ENCODE measurements at places on chromosomes 5 and 9.

DNA sequence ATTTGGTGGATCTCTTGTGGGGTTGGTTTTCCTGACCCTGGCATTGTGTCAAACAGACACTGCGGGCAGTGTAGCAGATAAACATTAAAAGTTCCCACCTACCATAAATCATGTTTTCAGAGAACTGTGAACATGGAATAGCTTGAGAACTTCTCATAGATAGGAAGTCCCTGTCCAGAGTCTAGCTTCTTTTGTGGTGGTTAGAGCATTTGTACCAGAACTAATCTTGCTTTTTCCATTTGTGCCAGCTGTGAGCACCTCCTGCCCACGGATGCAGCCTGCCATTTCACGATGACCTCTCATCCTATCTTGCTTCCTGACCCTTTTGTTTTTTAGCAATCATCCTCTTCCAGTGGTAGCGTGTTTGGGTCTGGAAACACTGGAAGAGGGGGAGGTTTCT lies 61.4 kb downstream of the FAM78A start:
- DNase-seq, result no peak

DNA sequence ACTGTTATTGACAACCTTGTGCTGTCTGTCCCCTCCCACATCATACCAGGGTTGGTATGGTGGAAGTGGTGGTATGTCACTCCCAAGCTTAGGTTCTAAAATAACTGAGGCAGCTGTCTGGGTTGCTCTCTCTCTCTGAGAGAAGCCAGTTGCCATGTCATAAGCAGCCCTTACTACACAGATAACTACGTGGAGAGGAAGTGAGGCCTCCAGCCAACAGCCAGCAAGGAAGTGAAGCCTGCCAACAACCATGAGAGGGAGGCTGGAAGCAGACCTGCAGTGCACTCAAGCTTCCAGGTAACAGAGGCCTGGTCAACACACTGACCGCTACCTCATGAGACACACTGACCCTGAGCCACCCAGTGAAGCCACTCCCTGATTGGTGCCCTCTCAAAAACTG lies 18.6 kb downstream of the CTNNAL1 start:
- DNase-seq, result no peak

DNA sequence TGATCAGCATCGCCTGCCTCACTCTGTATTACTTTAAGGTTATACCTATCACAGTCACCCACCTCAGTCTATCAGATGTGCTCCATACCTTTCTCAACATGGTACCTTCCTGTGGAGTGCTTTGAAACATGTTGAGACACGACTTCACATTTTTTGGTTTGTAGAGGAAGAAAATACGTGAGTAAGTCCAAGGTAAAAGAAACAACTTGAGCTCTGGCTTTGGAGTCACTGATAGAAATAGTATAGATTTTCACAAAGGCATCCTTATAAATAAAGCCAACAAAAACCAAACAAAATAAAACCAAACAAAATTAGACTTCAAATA lies 77.5 kb upstream of the HMHB1 start:
- no peak for DNase-seq

DNA sequence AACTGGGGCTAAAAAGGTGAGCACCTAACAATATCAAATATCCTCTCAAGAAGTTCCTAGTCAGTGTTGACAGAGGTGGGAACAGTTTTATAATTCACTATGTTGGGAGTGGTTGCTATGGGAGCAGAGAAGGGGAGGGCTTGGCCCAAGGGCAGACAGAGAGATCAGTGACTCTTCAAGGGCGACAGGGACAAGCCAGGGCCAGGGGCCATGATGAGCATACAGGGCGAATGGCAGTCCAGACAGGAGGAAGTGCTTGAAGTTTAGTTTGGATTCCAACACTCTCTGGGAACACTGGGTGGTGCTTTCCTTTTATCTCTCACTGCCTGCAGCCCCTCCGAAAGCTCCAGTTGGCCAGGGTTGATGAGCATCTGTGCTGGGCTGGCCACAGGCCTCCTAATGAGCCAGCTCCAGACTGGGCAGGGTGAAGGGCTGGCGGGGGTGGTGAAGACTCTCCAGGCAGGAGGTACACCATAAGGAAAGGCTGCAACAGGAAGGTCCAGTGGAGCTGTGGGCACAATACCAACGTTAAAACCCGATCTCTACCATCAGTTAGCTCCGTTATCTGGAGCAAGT lies 111.3 kb downstream of the TMEM174 start:
- DNase-seq, result no peak

DNA sequence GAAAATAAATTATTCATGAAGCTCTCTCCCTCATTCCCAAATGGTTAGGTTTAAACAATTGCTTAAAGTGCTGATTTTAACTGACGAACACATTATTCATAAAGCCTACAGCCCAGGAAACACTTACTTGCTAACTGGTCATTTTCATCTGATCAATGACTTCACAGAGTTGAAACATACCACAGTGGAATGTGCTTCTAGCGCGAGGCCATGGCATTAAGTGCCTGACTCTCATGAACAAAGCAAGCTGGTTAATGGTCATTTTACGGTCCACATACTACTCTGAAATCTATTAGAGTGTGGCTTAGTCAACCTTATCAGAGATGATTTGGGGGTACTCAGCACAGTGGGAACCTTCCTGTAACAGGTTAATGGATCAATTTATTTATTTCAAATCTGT lies 114.6 kb downstream of the MED27 start:
- no peak for DNase-seq

DNA sequence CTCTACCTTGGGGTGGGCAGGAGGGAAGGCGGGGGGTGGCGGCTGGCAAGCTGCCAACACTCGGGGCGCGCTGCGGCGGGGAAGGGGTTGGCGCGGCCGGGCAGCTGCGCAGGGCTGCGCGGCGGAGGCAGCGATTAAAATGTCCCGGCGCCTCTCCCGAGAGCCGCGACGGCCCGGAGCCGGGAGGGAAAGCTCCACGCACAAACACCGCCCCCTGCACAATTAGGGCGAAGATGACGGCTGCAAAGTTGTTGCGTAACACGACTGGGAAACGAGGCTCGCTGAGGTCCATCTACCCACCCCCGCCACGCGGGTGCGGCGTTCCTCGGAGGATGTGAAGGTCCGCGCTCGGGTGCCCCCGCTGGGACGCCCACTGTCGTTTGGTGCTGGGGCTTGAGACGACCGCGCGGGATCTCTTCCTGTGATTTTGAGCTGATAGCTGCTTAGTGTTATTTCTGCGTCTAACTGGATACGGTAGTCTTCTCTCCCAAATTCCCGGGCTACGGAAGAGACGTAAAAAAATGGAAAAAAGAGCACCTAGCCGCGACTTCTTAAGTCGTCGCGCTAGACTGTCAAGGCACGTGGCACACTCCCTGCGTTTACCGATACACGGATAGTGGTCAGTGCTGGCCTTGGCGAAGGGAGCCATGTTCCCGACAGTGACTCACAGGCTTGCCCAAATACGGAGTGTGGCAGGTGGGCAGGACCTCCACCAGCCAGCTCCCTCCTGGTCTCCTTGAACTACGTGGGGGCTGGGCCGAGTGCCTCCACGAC lies 958 bp upstream of the NFIL3 start:
- peak; percentile 59 for DNase-seq

- DNase-seq, result no peak
These were observed 16.6 kb downstream of the OTULINL start for GRCh38 chr5:14598225-14598624.

Measured in nephron progenitor cell (in vitro differentiated cells).